Cardiac fibroblast (primary cell): ENCODE measurements at places on chromosomes 5 and 9.

DNA sequence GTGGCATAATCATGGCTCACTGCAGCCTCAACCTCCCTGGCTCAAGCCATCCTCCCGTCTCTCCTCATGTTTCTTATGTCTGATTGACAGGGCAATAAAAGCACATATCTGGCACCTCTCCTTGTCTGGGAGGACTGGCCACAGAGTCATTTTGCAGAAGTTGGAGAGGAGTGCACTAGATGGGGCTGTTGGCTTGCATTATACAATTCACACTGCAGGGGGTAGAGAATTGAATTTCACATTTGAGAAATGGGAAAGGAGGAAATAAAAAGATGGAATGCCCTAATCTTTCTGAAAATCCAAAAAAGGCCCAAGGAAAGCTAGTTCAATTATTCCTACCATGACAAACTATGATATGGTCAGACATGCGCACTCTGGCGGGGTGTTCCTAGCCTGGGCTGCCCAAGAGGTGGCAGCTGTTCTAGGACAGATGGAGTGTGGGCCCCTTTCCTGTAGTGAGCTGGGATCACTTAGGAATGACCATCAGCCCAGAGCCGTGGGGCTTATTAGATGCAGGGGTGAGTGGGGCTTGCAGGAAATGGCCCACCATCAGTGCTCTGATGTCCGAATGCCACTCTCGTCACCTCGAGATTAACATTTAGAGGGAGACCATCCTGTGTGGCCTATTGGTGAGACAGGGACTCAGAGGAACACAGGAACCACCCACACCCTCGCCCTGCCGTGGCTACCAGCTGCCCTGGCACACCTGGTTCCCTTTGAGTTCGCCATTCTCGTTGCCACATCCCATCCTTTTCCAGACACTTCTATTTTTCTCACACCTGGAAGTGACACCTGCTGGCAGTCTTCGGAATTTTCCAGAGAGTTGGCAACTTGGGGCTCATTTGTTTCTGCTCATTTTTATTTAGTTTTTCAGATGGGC lies 21.8 kb upstream of the ANKRD18A start:
- DNase-seq: peak; percentile 67

DNA sequence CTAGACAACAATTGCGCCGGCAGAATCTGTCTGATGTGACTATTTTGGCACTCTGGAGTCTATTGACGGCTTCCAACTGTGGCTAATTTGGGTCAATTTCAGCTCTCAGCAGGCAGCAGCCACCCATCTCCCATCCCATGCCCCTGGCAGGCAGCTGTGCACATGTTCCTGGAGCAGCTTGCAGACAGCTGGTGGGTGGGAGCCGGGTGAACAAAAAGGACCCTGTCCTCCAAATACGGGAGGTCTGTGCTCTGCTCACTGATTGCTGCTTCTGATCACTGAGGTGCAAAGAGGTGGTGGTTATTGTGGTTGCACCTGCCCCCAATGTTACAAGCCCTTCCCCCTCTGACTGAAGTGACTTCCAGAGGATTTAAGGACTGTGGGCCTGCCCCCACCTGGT lies 45.0 kb upstream of the N4BP3 start:
- no peak for DNase-seq

DNA sequence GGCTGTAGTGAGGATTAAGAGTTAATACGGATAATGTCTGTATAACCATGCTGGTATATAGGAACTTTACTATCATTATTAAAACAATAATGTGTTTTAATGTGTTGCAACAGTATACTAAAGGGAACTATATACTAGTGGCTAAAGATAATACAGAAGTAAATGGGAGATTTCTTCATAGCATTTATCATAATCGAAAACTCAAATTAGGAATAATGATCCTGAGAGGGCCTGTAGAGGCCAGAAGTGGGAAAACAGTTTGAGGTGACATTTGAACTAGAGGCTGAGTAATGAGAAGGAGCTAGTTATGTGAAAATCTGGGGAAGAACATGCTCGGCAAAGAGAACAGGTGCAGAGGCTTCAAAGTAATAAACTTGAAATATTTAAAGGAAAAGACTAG lies 2.9 kb downstream of the TCERG1 start:
- no peak for DNase-seq

DNA sequence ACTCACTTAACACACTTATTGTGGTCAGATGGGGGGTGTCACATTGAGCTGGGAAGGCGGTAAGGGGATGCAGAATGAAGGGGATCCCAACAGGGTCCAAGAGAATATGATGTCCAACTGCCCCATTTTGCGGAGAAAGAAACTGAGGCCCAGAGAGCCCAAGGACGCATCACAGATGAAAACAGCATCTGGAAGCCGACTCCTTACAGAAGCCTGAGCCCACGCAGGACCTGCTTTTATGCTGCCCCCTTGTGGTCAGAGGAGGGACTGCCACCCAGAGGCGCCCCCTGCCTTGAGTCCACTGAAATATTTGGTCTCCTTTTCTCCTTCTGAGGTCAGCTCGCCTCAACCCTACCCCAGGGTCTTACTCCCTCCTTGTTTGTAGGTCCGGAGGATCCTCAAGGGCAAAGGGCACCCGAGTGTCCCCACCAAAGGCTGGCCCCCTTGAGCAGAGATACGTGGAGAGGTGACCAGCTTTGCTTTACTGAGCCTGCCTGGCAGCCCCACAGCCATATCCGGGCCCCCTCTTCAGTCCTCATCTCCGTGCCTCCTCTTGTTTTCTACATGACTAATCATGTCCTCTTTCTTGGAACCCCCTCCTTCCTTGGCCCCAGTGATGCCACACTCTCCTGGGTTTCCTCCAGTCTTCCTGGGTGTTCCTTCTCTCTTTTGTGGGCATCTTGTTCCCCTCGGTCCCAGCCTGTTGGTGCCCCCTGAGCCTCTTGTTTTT lies 30.0 kb upstream of the TTLL11 start:
- peak; percentile 81 for DNase-seq
